Kidney epithelial cell (primary cell): ENCODE measurements at places on chromosomes 6 and 20. TPM values are rescaled to one million over a fixed set of nuclear protein-coding genes. Genes with fewer than 3 reads are reported as not detected.

DNA sequence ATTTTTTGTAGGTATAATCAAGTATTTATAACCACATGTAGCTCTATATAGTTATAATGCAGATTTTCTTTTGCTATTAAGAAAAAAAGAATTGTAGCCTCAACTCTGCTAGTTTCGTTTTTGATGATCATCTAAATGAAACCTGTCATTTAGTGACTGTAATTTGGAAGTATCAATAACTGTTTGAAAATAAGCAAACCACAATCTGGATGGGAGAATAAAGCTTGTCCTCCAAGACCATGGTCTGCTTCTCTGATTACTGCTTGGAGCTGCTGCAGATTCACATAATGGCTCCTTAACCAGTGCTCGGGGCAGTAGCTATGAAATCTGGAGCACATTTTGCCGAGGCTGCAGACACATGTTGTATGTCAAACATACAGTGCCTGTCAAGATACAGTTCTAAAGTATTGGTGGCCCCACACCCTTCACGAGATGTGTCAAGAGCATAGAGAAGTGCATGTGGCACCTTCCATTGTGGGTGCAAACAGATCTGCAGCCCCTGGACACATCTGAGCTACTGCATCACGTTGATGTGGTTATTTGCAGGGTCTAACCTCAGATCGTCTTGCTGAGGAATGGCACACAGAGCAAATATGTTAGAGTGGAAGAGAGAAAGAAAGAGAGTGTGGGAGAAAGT is 255.7 kb upstream of the SUPT3H start:
- DNase-seq = no peak

GRCh38 chr6:43909474-43910148 is 139.6 kb downstream of the VEGFA start:
- DNase-seq = no peak

- DNase-seq = no peak
These were observed 251.2 kb downstream of the BCKDHB start for GRCh38 chr6:80357674-80358073.

ZSCAN16 gene
- total RNA-seq = 6.4 and 10.5 TPM in 2 replicates

DNA sequence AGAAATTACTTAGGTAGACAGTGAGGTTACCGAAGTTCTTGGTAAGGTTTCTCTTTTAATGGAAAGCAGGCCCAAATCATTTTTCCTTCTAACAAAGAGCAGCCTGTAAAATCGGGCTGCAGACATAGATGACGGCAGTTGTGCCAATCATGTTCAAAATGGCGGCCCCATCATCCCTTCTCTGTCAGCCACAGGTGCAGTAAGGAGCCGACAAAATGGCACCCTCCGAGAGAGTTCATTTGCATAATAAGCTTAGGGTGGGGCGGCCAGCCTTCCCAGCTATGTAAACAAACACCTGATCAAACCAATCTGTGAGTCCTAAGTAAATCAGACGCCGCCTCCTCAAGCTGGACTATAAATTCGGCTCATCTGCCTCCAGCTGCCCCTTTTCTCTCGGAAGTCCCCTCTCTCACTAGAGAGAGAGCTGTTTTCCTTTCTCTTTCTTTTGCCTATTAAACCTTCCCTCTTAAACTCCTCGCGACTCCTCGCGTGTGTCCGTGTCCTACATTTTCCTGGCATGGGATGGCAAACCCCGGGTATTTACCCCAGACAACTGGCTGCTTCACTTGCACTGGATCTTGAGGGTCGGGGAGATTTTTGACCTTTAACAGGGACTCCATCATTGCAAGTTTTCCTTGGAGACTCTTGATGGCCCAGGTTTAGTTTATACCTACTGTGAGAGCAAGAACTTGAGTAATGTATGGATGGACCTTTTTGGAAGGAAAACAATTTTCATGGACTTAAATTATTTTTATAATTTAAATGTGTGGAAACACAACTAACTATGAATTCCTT is 8.9 kb upstream of the DDR1 start:
- no peak for DNase-seq

BPIFB1 gene
- total RNA-seq = not detected in 2 replicates

- DNase-seq = no peak
These were observed 12.5 kb downstream of the MYH7B start for GRCh38 chr20:34968042-34968775.

DNA sequence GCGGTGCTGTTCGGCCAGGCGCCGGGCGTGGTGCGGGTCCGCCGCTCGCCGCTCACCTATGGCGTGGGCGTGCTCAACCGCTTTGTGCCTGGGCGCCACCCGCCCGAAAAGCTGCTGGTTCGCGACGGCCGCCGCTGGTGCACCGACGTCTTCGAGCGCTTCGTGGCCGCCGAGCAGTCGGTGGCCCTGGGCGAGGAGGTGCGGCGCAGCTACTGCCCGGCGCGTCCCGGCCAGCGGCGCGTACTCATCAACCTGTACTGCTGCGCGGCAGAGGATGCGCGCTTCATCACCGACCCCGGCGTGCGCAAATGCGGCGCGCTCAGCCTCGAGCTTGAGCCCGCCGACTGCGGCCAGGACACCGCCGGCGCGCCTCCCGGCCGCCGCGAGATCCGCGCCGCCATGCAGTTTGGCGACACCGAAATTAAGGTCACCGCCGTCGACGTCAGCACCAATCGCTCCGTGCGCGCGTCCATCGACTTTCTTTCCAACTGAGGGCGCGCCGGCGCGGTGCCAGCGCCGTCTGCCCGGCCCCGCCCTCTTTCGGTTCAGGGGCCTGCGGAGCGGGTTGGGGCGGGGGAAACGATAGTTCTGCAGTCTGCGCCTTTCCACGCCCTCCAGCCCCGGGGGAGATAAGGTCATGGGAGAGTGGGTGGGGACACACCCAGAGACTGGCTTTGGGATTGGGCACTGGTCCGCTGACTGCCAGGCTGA is 15.7 kb downstream of the ADISSP start:
- DNase-seq = no peak

DNA sequence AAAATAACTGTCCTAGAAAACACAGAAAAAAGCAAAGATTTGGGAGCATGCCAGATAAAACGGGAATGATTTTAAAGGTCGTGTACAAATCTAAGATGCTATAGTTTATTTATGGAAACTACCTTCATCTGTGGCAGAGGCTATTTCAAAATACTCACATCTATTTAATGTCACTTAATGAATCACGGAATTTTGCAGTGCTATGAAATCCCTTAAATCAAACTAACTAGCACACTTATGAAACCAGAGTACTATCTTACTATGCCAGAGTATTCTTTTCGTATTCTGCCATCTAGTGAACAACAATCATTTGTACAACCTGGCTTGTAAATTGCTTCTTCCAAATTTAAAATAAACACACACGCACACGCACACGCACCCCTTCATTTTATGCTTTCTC is 77.9 kb upstream of the BMP5 start:
- peak; percentile 7 for DNase-seq

DNA sequence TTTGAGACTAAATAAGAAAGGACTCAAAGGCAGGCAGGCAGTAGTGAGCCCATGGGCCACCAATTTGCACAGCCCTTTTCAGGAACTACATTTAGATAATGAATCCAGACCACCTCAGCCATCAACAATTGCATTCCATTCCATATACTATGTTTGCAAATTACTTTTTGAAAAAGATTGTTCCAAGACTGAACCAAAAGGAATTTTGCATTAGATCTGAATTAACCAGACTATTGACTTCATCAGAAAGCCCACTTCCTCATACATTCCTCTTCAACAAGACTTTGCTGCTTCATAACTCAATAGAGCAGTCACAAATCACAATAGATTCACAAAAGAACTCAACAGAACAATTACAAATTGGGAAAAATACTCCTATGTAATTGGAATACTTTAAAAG is 229.1 kb downstream of the SIM1 start:
- DNase-seq = no peak

GRCh38 chr20:57909763-57910331 is 200.0 kb upstream of the PMEPA1 start:
- DNase-seq = no peak

- DNase-seq = no peak
These were observed 122.8 kb downstream of the TASP1 start for GRCh38 chr20:13515796-13516558.

DNA sequence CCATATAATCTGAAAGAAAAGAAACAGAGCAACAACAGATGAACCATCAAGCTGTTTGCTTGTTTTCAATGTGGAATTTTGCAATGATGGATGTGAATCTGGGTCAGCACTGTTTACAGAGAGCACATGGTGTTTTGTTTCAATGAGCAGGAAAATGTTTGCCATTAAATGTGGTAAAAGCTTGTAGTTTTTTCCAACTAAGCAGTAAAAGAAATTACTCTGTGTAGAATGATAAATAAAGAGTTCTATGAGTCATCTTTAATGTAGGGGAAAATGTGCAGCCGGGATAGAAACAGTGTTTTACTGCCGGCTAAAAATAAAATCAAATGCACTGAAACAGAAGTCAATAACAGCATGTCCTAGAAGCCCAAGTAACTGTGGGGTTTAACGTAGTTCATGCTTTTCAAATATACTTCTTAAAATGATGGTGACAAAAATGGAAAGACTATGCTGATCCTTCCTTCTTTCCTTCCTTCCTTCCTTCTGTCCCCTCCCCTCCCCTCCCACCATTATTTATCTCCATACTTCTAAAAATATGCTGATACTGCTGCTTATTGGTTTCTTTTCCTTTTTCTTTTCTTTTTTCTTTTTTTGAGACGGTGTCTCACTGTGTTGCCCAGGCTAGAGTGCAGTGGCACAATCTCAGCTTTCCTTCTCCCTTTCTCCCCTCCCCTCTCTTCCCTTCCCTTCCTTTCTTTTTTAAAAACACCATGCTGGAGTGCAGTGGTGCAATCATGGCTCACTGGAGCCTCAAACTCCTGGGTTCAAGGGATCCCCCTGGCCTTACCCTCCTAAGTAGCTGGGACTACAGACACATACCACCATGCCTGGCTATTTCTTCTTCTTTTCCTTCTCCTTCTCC is 6.3 kb upstream of the NAA20 start:
- DNase-seq = peak; percentile 26

- peak; percentile 75 for DNase-seq
These were observed 374.9 kb upstream of the FLRT3 start for GRCh38 chr20:14712302-14712739.

DNA sequence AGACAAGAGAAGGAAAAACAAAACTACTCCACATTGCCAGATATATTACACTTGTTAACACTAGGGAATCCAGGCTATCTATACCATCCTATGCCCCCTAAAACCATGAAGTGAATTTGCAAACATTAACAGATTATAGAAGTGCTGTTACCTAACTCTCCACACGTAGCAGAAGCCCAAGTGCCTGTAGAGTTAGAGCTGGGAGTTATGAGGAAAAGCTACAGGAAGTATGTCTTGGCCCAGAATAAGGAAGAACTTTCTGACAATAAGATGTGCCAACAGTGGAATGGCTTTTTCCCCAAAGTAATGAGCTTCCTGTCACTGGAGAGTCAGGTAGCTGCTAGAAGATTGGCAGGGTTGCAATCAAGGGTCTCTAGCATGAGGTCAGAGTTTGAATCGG is 32.5 kb downstream of the ADGRG6 start:
- no peak for DNase-seq

- peak; percentile 14 for DNase-seq
These were observed 75.5 kb downstream of the GPR6 start for GRCh38 chr6:110053395-110054240.

HLA-DPA1 gene
- total RNA-seq = 0.29 and 0.48 TPM in 2 replicates

- DNase-seq = no peak
These were observed 47.7 kb upstream of the RCAN2 start for GRCh38 chr6:46538800-46539480.

MYMX gene
- total RNA-seq = not detected in 2 replicates

TNF gene
- 16.7 and 18.6 TPM in 2 replicates for total RNA-seq

- no peak for DNase-seq
These were observed 158.5 kb upstream of the PMEPA1 start for GRCh38 chr20:57868310-57868709.

LY6G5C gene
- not detected in 2 replicates for total RNA-seq

DNA sequence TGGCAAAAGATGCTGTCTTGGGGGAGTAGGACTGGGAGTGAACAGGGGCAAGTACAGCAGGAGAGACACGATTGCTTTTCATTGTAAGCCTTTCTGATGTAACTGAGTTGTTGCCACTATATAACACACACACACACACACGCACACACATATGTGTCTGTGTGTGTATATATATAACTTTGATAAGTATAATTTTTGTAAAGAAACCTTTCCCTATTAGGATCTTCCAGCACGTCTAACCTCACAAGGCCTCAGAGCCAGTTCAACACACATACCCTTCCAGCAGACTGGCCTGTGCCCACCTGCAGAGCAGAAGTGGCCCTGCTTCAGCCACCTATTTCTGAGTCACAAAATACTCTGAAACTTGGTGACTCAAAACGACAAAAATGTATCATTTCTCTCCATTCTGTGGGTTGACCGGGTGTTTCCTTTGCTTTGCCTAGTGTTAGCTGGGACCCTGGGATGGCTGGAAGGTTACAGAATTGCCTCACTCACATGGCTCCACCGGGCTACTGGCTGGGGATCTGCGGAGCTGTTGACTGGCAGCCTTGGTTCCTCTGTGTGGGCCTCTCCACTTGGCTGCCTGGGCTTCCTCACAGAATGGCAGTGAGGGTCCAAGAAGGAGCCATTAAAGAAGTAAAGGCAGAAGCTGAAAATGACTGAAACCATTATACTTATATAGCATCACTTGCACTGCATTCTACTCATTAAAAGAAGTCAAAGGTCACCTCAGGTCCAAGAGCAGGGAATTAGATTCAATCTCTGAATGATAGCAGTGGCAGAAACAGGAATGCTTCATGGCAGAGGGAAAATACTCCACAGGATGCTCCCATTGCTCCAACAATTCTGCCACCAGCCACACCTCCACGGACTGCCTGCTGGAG is 126.4 kb downstream of the BANF2 start:
- no peak for DNase-seq

TCP11 gene
- 0.41 TPM in 1 of 2 replicates, not detected in the other for total RNA-seq

NKX2-4 gene
- total RNA-seq = not detected in 2 replicates

CD24 gene
- 562 and 578 TPM in 2 replicates for total RNA-seq

GRCh38 chr6:70216767-70217166 is 86.1 kb downstream of the COL9A1 start:
- no peak for DNase-seq

GRCh38 chr6:158191032-158191431 is 22.9 kb downstream of the GTF2H5 start:
- DNase-seq = no peak

GRCh38 chr6:133407320-133408100 is 166.4 kb downstream of the EYA4 start:
- no peak for DNase-seq

- no peak for DNase-seq
These were observed 95.8 kb downstream of the BANF2 start for GRCh38 chr20:17795501-17796071.

GTSF1L gene
- not detected in 2 replicates for total RNA-seq

GRCh38 chr6:14571001-14571400 is 453.4 kb downstream of the CD83 start:
- DNase-seq = no peak

GNRH2 gene
- total RNA-seq = 0.27 TPM in 1 of 2 replicates, not detected in the other

- no peak for DNase-seq
These were observed 32.7 kb upstream of the CRISP1 start for GRCh38 chr6:49898904-49899566.

NPBWR2 gene
- total RNA-seq = not detected in 2 replicates

BPIFB4 gene
- not detected in 2 replicates for total RNA-seq
